ENCODE measurements at places on chromosomes 13 and 19.
A peak's percentile ranks its signal among the peaks of the same experiment; 100 is the strongest.

- no peak for DNase-seq
Measured at GRCh38 chr13:77029436-77029835, 2.5 kb upstream of the FBXL3 start.

- peak; percentile 21 for DNase-seq
Measured at GRCh38 chr13:78603240-78603957, at the start of gene POU4F1. TSS of gene POU4F1 (minus strand) at chr13:78603552. CDS start at chr13:78603326, 226 bp downstream.

GRCh38 chr13:92101801-92102200 lies 703.4 kb downstream of the GPC5 start:
- no peak for DNase-seq

- DNase-seq = no peak
Measured at GRCh38 chr13:91540158-91540736, 141.8 kb downstream of the GPC5 start.

DNA sequence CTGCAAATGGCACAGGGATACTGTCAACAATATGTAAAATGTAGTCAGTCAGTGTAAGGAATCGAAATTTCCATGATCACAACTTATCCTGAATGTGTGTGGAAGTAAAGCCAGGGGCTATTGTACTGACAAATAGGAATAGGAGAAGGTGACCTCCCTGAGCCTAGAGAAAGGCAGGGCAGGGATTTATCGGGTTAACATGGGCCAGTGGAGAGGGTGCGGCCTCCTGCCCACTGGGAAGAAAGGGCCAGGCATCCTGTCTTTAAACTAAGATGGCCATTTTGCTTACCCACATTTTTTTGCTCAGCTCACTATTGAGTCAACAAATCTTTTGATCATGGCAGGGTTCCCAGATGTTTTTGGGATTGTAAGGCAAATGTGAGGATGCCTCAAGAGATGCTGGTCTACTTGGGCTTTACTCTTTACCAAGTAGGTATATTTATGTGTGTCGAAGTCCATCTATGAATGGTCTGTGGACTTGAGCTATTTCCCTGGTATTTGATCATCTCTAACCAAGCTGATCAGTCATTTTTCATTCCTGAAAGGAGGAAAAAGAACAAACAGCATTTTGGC lies 116.6 kb upstream of the RNF113B start:
- no peak for DNase-seq

GRCh38 chr19:44848812-44849447 lies 2.8 kb downstream of the NECTIN2 start:
- DNase-seq = no peak

- DNase-seq = no peak
Measured at GRCh38 chr19:57302727-57303401, 17.4 kb upstream of the ZNF543 start.

GRCh38 chr19:21604951-21605476 lies 99.6 kb downstream of the ZNF429 start:
- no peak for DNase-seq

GRCh38 chr13:63166345-63166744 lies 1750.7 kb upstream of the PCDH20 start:
- no peak for DNase-seq

DNA sequence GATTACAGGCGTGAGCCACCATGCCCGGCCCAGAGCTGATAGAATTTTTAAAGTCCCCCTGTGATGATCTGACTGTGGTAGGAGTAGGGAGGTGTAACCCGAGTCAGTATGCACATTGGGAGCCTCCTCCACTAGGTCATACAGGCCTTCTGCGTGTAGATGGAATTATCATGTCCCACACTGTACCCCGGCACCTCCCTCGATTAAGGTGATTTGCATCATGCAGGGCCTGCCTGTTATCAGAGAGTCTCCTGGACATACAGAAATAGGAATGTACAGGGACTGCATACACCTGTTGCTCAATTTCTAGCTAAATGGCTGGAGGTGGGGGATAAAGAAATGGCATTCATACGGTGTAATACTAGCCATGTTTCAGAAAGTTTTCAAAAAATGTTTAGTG lies 922 bp upstream of the ERVK3-1 start:
- no peak for DNase-seq

DNA sequence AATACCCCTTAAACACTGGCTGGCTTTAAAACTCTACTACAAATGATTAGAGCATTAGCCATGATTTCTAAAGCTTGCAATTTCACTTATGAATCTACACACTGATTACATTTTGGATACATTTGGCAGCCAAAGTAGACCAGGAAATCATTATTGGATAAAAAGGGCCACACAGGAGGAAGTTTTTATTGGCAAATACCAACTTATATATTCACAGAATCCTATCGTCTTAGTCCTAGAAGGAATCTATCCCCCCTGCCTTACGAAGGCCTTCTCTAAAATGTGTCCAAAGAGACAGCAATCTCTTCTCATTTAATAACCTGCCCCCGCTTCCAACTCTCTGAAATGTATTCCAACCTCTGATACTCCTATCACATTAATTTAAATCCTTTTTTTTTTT lies 52.5 kb downstream of the KLF5 start:
- no peak for DNase-seq

DNA sequence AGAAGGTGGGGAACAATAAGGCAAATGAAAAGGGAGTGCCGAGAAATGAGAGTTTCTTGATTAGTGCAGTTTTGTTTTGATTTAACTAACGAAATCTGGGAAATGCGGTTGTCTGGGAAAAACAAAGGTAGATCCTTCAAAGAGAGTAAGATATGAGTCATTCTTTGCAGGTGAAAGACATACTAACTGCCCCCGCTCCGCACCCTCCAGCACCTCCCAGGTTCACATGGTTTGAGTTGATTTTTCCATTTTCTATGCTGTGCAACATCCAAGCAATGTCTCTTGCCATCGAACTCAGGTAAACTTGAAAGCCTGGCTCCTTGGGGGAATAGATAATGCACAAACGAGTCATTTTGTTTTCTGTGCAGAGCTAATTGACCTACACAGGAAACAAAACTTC lies 84.1 kb upstream of the KLF12 start:
- DNase-seq = no peak

GRCh38 chr13:110531671-110532083 lies 29.8 kb downstream of the RAB20 start:
- DNase-seq = no peak

- DNase-seq = no peak
Measured at GRCh38 chr19:58468216-58468839, 1.4 kb downstream of the ZNF324 start.
